ENCODE measurements at places on chromosomes 3 and 15.
A peak's percentile ranks its signal among the peaks of the same experiment; 100 is the strongest.

GRCh38 chr3:177250151-177250550, 52.9 kb upstream of the TBL1XR1 start:
- no peak for DNase-seq

- DNase-seq = no peak
Observed at GRCh38 chr15:91548549-91548948, 305.0 kb upstream of the SLCO3A1 start.

GRCh38 chr3:188834349-188834748, 337.4 kb upstream of the TPRG1 start:
- no peak for DNase-seq

DNA sequence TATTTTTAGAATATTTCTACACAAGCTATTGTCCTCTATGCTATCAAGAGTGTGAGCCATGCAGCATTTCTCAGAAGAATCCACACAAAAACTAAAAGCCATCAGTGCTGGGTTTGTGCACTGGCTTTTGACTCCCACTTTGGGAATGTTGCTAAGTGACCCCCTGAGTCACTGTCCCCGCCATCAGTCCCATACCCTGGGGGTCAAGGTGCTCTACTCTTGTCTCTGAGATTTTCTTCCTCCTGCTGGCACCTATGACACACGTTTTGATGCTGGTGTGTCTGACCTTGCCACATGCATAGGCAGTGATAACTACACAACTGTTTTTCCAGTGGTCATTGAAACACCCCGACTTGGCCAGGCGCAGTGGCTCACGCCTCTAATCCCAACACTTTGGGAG, 19.8 kb downstream of the CMTM7 start:
- no peak for DNase-seq

GRCh38 chr3:131901686-131902085, 133.1 kb downstream of the CPNE4 start:
- no peak for DNase-seq

DNA sequence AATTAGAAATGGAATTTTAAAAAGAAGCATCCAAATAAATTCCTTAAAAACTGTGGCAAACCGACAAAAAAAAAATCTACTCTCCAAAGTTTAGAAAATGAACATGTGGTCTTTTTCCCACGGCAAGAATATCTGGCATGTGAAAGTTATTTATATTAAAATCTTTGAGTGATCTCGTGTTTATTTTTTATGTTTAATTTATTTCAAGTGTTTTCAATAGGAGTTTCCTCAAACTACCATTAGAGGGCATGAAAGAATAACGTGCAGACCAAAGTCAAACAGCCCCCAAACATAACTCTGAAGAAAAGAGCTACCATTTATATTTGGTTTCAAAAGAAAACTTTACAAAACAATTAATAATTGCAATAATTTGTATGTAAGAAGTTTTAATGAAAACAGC, 286.4 kb downstream of the ZIC4 start:
- no peak for DNase-seq

GRCh38 chr15:47027322-47027946, 689.9 kb upstream of the SEMA6D start:
- no peak for DNase-seq

DNA sequence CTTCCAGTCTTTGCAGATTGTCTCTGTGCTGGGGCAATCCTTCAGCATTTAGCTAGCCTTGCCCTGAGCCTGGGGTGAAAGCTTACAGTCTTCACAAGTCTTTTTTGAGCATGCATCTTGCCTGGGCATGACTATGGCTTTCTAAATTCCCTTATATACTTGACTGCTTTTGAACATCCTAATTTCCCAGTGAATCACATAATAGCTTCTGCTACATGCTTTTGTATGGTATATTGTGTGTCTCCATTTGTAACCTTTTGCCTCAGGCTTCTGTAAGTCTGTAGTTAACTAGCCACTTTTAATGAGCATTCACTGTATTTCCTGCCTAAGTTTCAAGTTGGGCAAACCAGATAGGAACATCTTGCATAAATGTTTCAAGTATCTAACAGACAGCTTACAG, 76.8 kb downstream of the CHCHD4 start:
- DNase-seq = no peak

DNA sequence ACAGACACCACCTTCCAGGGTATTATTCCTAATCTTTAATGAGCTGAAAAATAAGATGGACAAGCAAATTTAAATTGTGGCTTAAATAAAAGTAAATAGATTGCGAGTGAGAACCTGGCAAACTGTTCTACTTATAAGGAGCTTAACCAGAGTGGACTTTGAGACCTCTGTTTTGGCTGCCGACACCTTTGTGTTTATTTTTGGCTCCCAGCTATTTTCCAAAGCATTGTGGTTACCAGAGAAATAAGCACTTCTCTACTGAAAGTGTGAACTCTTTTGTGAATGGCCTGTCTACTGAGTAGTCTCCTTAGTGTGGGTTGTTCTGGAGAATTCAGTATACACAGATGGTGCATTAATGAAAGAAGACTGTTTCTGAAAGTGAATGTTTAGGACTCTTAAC, 109.4 kb downstream of the ATP8B4 start:
- no peak for DNase-seq

DNA sequence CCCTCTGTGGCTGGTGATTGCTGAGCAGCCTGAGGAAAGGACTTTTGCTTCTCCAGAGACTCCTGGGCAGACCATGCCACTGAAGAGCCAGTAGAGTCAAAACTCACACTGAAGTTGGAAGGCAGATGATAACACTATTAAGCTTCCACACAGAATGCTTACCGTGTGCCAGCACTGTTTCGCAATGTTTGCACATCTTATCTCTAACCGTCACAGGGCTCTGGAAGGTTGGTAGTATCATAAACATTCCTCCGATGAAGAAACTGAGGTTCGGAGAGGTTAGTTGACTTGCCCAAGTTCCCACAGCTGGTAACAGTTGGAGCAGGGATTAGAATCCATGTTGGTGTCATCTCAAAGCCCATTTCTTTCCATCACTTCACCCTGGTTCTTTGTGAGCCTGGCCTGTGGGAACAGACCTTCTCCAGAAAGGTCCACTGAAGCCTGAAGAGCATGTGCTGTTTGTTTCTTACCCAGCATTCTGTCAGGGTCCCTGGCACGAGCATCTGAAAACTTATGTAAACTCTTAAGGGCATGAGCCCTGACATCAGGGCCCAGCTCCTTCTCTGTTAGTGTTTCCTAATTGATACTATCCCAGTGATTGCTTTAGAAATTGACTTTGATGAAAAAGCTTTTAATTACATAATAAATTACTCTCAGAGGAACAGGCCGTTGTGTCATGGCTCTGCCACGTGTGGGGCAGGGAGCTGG, 77.0 kb upstream of the PRR23C start:
- no peak for DNase-seq

GRCh38 chr3:100775226-100775625, 65.9 kb downstream of the TFG start:
- DNase-seq = no peak

GRCh38 chr15:76974456-76975036, 20.4 kb upstream of the PSTPIP1 start:
- DNase-seq = no peak

DNA sequence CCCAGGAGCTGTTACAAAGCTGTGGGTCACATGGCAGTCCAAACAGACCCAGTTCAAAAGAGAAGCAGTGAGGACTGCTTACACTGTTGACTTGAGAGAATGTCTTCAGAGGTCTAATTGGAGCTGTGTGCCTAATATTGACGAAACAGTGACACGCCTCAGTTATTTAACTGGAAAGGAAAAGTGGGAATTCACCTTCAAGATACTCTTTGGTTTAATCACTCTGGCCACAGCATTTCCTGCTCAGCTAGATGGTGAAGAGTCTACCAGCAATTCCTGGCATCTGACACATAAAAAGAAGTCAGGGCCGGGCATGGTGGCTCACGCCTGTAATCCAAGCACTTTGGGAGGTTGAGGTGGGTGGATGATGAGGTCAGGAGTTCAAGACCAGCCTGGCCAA, 326.4 kb downstream of the SV2B start:
- DNase-seq = no peak

DNA sequence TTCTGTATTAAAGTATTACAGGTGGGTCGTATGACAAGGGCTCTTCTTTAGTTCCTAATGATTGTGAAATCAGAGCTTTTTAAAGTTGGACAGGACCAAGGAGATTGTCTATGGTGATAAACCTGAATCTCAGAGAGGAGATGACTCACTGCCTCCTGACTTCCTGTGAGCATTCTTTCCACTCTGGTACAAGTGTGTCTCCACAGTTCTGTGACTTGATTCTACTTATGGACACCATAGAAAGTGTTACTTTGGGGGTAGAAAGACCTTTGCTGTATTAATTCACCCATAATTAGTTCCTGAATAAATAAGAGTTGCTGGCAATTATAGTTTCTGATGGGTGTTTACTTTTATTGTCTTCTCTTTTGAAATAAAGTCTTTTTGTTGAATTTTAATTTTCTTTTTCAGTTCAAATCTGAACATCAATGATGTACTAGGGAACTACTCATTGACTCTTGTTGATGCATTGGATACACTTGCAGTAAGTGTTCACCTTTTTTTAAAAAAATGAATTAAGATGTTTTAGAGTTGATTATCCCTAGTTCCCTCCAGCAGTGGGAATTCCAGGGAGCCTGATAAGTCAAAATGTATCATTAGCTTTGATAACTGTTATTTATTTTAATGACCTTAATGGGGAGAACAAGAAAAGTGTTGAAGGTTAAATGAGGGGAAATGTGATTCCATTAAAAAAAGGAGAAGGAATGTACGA, 7.4 kb downstream of the EDEM1 start:
- DNase-seq = no peak

DNA sequence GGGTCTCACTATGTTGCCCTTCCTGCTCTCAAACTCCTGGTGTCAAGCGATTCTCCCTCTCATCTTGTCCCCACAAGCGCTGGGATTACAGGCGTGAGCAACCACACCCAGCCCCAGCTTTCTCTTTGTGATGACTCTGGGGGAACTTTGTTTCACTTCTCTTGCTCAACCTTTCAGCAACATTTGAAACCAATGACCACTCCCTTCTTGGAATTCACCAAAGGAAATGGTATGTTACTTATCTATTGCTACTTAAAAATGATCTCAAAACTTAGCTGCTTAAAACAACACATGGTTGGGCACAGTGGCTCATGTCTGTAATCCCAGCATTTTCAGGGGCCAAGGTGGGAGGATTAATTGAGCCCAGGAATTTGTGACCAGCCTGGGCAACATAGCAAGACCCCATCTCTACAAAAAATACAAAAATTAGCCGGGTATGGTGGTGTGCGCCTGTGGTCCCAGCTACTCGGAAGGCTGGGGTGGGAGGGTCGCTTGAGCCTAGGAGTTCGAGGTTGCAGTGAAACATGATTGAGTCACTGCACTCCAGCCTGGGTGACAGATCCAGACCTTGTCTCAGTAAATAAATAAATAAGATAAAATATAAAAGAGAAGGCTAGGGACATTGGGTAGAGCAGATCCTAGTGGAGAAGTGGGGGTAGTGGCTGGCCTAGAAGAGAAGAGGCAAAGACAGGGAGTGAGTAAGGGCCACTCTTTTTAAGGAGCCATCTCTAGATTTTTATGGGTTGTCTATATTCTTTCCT, 10.3 kb upstream of the COPG1 start:
- no peak for DNase-seq

DNA sequence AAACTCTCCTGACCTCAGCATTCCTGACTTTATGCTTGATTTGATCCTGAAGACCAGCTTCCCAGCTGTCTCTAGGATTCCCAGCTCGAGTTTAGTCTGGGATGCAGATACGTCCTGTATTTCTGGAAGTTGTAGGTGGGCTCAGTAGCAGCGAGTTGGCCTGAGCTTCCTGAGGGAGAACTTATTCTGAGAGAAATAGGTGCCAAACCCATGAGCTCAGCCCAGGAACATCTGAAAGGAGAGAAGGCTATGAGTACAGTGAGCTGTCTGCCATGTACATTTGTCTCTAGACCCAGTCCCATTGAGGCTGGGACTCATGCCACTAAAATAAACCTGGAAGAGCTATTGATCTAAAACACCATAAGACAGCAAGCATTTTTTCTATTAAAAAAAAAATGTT, 36.6 kb upstream of the SLC9A9 start:
- no peak for DNase-seq

GRCh38 chr3:184846496-184846895, 34.5 kb downstream of the VPS8 start:
- no peak for DNase-seq

DNA sequence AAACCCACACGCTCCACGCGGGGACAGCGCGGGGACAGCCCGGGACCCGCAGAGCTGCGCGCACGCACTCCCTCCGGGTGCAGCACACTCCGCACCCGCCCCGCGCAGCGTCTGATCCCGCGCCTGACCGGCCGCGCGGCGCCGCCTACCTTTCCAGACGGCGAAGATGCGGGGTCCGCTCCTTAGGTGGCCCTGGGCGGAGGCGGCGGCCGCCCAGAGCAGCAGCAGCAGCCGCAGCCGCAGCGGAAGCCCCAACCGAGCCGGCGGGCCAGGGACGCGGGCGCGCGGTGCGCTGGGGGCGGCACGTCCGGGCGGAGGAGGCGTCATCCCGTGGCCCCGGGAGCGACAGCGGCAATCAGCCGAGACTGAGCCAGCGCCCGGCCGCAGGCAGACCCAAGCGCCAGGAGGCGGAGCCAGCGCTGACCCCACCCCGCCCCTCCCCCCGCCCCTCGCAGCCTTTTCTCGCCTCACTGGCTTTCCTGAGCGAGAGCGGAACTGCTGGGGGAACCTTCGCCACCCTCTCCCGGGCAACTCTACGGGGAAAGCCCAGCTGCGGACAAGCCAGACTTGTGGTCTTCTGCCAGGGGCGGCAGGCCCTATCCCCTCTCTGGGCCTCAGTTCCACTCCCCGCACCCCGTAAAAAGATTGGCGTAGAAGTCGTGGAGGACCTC, at the start of gene SEMA7A:
TSS of gene SEMA7A (minus strand) at position 367 of the 671 bp plus-strand sequence. CDS start at position 327, 40 bp downstream.
- peak; percentile 76 for DNase-seq

DNA sequence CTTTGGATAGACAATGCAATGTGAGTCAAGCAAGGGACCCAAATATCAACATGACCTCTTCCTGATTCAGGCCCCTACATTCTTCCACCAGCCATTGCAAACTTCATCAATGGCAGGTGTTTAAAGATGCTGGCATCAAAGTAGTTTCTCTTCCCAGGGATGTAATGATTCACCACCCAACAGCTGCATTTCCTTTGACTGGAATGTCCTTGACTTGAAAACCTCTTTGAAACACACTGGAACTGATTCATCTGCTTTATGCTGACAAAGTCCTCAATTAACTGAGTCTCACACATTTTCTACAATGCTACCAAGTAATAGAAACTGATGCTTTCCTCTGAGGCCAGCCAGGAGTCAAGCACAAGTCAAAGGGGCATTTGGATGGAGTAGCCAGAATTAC, 385.5 kb downstream of the GBE1 start:
- DNase-seq = no peak

GRCh38 chr3:171553086-171553485, 92.9 kb upstream of the TNIK start:
- no peak for DNase-seq

DNA sequence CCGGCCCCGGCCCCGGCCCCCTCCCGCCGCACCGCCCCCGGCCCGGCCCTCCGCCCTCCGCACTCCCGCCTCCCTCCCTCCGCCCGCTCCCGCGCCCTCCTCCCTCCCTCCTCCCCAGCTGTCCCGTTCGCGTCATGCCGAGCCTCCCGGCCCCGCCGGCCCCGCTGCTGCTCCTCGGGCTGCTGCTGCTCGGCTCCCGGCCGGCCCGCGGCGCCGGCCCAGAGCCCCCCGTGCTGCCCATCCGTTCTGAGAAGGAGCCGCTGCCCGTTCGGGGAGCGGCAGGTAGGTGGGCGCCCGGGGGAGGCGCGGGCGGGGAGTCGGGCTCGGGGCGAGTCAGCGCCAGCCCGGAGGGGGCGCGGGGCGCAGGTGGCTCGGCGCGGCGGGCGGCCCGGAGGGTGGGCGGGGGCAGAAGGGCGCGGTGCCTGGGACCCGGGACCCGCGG, 352 bp downstream of the CHRD start:
- DNase-seq = no peak

Measured in stimulated activated CD8-positive, alpha-beta memory T cell treated with anti-CD3 and anti-CD28 coated beads, Interleukin-12 subunit alpha, Interleukin-12 subunit beta, amount 100 ng/mL, for 4 hours (primary cell).